ENCODE measurements at places on chromosomes 13 and 19.
A peak's percentile ranks its signal among the peaks of the same experiment; 100 is the strongest.

GRCh38 chr19:41563854-41564514, 12.0 kb upstream of the CEACAM21 start:
- peak; percentile 62 for DNase-seq

- no peak for DNase-seq
These were observed 3.4 kb downstream of the FCAR start for GRCh38 chr19:54877471-54877870.

- DNase-seq, result no peak
These were observed 6.4 kb downstream of the ZNF808 start for GRCh38 chr19:52533901-52534300.

DNA sequence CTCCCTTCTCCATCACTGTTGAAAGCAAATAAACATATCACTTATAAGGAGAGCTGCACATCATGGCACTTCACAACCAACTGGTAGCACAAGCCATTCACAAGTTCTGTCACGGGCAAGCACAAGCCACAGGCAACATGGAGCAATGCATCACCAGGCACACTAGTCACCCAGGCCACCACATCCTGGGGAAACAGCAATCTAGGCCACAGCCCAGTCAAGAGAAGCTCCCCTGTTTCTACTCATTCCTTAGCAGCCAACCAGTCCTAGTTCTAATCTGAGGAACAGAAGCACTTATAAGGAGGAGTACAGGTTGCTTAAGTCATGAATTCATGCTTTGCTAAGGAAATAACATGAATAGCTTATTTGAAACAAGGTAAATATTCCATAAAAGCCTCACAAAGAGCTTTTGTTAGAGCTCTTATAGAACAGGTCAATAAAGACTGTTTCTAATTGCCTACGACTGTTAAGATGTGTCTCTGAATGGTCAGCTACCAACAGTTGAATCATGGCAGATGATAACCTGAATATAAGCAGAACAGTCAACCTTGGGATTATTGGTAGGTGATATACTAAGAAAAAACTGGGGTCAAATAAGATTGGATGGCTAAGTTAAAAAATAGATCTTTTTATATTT, 169.0 kb downstream of the TBC1D4 start:
- DNase-seq, result no peak

- no peak for DNase-seq
These were observed 3.5 kb downstream of the AKT2 start for GRCh38 chr19:40281381-40282208.

GRCh38 chr19:3098141-3098514, 4.0 kb downstream of the GNA11 start:
- no peak for DNase-seq

Data from central memory CD4-positive, alpha-beta T cell (primary cell).